Panc1 (cell line): ENCODE measurements at places on chromosomes 1 and 21. TPM values are rescaled to one million over a fixed set of nuclear protein-coding genes. Genes with fewer than 3 reads are reported as not detected.
A peak's percentile ranks its signal among the peaks of the same experiment; 100 is the strongest.

SMYD3 gene
- total RNA-seq, result 17.4 TPM

S100A14 gene
- 0.57 TPM for total RNA-seq

CELSR2 gene
- 4.1 TPM for total RNA-seq

CBR3 gene
- 1.6 TPM for total RNA-seq

SUSD4 gene
- 0.28 TPM for total RNA-seq

SIM2 gene
- 11.5 TPM for total RNA-seq

SEC16B gene
- total RNA-seq, result 0.39 TPM

PGBD5 gene
- total RNA-seq, result 0.05 TPM

BEND5 gene
- total RNA-seq, result not detected

OR6K3 gene
- total RNA-seq, result not detected

GRCh38 chr1:94755675-94756074 is 64.5 kb upstream of the SLC44A3 start:
- DNase-seq, result no peak

DNA sequence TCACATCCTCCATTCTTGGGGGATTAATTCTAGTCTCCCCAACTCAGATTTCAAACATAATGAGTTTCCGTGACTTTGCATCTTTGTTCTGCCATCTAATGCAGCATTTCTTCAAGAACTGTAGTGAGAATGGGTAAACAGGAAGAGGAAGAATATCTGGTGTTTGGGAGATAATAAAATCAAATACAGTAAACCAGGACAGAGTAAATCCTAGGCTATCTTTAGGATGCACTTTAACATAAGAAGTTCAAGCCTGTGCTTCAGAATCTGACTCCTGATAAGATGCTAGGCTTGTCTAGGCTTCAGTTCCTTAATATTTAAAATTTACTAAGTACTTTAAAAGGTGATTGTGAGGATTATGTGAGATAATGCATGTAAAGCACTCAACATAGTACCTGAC is 27.9 kb downstream of the PATJ start:
- DNase-seq, result no peak

- no peak for DNase-seq
Measured at GRCh38 chr1:75542818-75543570, 67.9 kb downstream of the SLC44A5 start.

- no peak for DNase-seq
Measured at GRCh38 chr1:93976711-93977597, 67.7 kb upstream of the GCLM start.

DNA sequence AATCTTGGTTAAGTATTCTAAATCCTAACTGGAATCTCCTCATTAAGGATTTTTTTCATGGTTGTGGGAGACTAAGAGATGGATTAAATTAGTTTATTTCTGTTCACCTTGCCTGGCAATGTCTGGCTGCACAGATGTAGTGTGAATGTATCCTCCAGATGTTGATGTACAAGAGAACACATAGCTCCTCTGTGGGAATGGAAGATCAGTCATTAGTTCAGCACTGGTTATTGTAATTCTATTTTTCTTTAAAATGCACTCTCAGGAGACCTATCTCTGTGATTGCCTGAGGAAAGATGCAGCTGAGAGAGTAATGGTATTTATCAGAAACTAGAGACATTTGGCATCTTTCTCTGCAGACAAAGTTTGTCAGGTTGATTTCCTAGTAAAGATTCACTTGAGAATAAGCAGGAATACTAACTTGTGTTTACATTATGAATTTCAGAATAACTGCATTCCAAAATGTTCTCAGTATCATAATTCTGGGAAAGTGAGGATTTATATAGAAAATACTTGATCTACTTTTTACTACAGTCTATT is 178.6 kb downstream of the GIPC2 start:
- no peak for DNase-seq

DNA sequence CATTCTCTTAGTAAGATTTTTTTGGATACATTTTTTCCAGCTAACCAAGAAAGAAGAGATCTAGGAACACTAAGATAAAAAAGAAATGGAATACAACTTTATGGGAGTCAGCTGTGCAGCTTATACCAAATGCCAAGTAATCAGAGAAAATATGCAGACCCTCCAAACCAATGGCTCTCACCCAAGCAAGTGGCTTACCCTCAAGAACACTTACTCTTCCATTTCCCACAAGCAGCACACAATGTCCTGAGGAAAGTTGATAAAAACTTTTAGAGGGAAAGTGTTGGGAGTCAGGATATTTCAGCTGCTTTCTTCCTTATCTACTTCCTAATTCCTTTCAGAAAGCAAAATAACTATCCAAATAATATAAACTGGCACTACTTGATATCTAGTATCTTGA is 631.8 kb downstream of the RWDD3 start:
- no peak for DNase-seq

GRCh38 chr1:16450863-16451481 is 10.4 kb downstream of the NECAP2 start:
- DNase-seq, result no peak

DNA sequence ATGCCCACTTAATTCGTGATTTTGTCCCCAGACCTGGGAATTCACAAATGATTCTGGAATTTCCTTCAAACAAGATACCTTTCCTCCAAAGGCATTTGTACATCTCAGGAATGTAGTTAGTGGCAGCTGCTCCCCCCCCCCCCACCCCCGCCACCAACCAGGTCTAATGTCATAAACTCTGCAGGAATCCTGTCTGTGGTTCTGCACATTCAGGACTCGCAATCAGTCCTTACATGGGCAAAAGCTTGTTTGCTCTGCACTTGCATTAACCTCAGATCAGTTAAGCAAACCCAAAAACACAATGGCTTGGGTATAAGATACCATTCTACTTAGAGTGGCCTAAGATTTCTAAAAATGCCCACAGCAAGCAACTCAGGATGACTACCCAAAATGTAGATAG is 143.8 kb downstream of the TGFB2 start:
- no peak for DNase-seq

GRCh38 chr1:26019641-26020315 is 1.8 kb upstream of the EXTL1 start:
- DNase-seq, result no peak

DNA sequence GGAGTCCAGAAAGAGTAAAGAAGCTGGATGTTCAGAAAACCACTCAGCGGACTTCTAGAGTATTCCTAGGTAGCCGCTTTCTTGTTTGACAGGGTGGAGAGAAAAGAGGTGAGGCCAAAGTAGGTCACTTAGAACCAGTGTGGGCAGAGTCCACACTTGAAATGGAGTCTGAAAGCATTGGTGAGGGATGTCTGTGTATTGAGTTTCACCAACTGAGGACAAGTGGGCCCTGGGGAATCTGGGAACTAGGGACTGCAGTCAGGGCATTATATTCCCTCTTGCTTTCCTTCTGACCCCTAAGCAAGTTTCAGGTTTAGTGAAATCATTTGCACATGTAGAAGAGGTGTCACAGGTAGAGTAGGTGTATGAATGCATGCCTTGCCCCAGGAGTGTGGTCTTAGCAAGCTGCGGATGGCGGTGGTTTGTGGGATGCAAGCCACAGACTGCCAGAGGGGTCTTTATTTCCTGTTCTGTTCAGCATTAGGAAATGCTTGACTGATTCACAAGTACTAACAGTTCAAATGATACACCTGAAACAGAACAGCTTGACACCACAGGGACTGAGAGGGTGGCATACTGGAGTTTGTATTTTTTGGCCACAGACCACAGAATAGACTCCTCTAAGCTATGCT is 1.1 kb upstream of the GNG12 start:
- DNase-seq, result no peak

DNA sequence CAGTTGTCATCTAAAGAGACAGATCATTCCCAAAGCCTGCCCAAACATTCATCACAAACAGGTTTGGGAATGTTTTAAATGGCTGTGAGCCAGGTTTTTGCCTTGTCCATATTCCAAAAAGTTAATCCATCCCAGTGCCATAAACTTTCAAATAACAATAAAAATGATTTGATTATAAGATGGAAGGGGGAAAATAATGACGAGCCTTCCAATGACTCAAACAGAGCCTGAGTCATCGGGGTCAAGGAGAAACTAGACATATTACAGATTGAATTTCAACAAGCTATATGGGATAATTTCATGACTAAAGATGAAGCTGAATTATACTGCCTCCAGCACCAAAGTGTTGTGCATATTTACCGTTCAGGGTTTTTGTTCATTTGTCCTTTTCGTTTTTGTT is 195.8 kb upstream of the PKN2 start:
- no peak for DNase-seq

GRCh38 chr1:87904651-87905050 is 576.0 kb downstream of the LMO4 start:
- no peak for DNase-seq

DNA sequence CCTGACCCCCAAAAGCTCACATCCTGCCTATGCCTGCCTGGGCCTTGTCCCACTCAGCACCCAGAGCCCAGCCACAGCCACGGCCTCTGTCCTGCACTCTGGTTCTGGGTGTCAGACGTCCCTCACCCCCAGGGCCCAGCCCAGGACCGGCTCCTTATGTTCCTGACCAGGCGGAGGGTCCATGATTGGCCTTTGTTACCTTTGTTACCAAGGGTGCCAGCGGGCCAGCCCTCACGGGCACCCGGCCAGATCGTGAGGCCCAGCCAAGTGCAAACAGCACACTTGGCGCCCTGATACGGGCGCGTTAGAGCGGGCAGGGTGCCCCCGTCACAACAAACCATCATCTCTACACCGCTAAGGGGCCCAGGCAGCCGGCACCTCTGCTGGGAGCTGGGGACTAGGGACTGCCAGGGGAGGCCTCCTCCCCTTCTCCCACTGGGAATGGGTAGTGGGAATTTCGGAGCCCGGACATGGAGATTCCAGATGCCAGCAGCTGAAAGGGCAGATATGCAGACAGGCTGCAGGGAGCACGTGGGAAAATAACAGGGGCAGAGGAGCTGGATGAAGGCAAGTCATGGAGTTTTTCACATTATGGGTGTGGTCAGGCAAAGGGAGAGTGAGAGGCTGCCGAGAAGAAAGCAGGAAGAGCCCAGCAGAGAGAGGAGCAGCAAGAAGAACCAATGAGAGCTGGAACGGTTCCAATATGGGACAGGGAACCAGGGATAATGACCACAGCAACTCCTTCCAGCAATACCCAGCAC is 22.1 kb downstream of the HSPG2 start:
- DNase-seq, result no peak

GRCh38 chr1:213474054-213474453 is 423.0 kb downstream of the RPS6KC1 start:
- DNase-seq, result no peak

- no peak for DNase-seq
Measured at GRCh38 chr1:234862944-234863515, 253.1 kb upstream of the IRF2BP2 start.

DNA sequence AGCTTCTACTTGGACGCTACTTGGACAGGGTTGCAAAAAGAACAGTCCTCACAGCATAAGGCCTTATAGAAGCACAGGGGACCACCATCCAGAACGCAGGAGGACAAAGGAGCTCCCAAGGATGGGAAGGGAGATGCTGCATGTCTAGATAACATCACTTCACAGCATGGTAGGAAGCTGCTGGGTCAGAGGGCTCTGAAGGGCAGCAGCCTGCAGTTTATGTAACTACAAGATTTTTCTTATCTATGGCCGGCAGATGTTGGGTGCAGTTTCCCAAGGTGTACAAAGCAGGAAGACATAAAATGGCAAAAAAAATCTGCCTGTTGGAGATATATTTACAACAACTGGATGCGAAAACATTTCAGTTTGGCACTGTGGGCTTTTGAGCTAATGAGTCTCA is 45.3 kb upstream of the SLC5A9 start:
- no peak for DNase-seq

DNA sequence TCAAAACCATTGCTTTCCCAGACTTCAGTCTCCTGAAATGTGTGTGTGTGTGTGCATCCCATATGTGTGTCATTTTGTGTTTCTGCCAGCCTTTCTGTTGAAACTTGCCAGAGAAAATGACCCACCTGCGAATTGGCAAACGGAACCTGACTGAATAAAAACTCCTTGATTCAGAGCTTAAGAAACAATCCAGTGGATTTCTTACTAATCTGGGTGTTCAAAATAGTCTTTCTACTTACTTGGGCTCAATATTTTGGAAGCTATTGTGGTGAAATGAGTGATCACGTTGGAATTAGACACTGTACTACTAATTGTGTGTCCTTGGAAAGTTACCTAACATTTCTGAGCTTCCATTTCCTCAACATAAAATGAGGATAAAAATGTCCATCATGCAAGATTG is 138.9 kb upstream of the ERG start:
- DNase-seq, result no peak

- DNase-seq, result no peak
Measured at GRCh38 chr1:244092964-244093638, 42.0 kb downstream of the ZBTB18 start.

- DNase-seq, result no peak
Measured at GRCh38 chr1:189821833-189822232, 655.8 kb downstream of the BRINP3 start.

DNA sequence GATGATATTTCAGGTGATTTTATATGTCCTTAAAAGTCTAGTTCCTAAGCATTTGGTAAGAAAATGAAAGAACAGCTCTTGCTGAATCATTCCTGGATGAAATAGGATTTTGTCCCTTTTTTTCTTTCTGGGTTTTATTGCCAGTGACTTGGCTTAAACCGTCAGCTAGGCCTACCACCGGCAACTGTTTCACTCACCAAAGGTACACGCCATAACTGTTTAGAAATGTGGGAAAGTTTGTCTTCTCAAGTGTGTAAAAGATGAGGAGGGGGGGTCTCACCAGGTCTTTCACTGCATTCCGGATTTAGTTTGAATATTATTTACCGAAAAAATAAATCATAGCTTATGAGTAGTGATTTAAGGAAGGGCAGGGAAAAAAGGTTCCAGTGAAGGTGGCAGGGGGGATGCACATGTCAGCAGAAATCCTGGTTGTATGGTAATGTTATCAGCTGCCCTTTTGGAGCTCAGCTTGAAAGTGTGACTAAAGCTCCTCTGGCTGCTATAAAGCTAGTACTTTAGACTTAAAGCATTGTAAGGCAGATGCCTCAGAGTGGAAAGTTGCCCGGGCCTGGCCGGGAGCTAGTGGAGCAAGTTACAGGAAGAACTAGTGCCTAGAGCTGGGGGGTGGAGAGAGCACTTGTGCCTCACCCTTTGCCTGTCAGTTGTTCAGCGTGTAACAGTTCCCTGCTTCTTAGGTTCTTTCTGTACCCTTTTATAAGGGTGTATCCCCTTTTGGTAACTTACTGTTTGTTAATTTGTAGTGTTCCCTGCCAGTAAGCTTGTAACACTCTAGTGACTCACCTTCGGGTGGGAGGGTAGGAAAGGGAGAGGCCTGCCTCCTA is 3.1 kb downstream of the ATP1A1 start:
- DNase-seq, result peak; percentile 68
